Ureter (tissue), 1 donor: ENCODE measurements at places on chromosomes 2 and 18. TPM values are rescaled to one million over a fixed set of nuclear protein-coding genes. Genes with fewer than 3 reads are reported as not detected.

GRCh38 chr2:98793275-98793674, 62.3 kb upstream of the MGAT4A start:
- DNase-seq: peak; percentile 29

DNA sequence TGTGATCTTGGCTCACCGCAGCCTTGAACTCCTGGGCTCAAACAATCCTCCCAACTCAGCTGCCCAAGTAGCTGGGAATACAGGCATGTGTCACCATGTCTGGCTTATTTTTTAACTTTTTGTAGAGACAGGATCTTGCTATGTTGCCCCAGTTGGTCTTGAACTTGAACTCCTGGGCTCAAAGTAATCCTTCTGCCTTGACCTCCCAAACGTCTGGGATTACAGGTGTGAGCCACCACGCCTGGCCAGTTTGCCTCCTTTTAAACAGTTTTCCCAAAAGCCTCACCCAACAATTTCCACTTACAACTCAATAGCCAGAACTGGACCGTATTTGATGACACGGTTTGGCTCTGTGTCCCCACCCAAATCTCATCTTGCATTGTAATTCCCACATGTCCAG, 300.9 kb upstream of the STON1 start:
- DNase-seq: no peak

- DNase-seq: no peak
Observed at GRCh38 chr18:78517973-78518372, 461.6 kb upstream of the SALL3 start.

DNA sequence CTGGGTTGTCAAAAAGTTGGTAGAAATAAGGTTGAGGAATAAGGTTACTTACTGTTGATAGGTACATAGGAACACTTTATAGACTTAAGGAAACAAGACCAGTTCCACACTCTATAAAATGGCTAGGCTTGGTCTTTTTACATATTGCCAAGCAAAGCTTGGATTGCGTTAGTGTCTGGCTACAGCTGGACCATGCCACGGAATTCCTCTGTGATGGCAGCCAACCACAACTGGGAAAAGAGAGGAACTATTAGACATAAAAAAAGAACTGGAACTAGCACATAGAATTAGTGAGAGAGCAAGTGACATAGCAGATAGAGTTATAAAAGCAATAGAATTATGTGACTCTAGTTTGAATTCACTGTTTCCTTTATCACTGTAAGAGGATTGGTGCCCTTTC, 17.7 kb upstream of the DPP10 start:
- DNase-seq: no peak

DNA sequence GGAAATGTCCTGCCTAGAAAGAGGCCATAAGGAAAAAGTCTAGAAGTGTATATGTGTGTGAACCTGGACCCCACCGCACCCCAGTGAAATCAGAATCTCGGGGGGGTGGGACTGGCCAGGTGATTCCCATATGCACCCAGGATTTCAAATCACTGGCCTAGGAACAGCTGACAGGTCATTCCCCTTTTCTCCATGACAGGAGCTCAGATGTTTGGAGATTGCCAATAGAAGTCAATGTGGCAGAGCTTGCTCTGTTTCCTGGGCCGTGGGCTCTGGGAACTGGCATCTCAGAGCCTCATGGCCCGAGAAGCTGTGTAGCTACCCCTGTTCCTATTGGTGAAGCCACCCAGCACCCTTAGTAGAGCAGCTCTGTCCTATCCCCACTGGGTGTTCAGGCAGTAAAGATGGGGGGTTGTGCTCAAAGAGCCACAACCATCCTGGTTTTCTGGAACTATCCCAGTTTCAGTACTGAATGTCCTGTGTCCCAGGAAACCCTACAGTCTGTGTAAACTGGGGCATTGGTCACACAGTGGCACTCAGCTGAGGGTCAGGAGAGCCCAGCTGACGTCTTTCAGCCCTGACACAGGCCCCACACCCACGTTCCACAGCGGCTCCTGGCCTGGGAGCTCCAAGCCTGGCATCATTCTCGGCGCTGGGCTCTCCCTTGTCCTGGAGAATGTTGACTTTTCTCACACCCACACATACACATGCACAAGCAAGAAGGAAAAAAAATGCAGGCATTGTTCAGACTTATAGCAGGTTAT, 18.9 kb downstream of the GNLY start:
- DNase-seq: no peak

GRCh38 chr2:173669271-173669853, 295.8 kb downstream of the SP3 start:
- DNase-seq: no peak

GRCh38 chr18:2939317-2939716, 73.6 kb downstream of the LPIN2 start:
- no peak for DNase-seq

- DNase-seq: no peak
Observed at GRCh38 chr2:6881046-6881445, 3.5 kb downstream of the RSAD2 start.

GRCh38 chr18:62974928-62975675, 259.8 kb downstream of the PHLPP1 start:
- no peak for DNase-seq

DNA sequence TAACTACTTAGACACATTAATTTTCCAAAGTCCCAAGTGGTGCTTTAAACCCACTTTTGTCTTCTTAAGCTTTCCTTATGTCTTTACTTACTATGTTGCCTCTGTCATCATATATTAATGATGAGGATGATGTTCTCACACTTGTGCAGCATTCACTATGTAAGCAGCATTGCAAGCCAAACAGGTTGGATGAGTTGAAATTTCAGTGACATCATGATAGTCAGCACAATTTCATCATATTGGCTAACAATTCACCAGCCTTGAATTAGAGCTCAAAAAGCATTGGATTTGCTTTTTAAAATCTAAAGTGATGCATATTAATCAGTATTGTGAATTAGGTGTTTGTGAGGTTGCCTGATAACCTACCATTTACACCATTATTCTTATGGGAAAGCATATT, 7.7 kb downstream of the APLF start:
- DNase-seq: no peak

DNA sequence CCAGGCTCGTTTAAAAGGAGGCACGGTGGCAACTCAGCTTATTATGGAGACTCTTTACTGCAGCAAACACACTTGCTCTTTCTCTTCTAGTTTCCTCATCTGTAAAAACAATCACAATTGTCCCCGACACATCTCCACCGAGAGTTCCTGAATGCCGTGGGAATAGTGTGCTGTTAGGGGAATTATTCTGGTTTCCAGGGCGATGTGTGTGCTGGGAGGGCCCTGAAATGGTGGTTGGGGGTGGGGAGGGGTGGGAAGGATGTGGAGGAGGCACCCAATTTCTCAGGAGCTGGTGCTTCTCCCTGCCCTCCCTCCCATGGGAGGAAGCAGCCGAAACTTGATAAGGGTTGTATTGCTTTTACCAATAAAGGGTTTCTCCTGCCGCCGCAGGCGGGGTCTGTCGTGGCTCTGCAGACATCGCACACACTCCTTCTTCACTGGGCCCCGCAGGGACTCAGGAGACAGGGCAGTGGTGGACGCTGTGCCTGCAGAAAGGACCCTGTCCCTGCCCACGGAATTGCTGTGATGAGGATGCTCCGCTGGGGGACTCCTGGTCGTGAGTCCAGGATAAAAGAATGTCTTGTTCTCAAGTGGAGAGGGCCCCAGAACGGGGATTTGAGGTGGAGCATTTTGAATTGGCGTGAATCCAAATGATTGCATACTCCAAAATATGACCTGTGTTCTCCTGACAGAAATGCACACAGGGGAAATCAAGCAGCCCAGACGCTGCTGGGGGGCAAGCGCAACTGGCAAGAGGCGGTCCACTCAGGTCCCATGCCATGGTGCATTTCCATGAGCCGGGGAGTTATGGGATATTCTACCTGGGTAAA, 119.2 kb downstream of the ACKR3 start:
- no peak for DNase-seq

DNA sequence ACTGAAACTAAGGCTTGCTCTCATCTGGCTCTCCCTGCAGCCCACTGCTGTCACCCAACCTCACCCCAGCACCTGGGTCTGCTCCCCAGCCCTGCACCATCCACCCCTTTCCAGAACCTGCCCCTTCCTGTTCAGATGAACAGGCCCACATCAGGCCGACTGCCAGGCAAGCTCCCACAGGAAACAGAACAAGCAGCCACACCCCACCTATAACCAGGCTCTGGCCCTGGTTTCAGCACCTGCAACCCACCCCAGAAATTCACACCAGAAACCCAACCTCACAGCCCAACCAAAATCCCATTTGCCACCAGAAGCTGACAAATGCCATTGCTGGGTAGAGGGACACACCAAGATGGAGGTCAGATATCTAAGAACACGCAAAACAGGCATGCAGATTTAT, 159.2 kb upstream of the ID2 start:
- peak; percentile 76 for DNase-seq

GRCh38 chr2:232876161-232876977, 6.3 kb downstream of the SNORC start:
- DNase-seq: no peak

- DNase-seq: no peak
Observed at GRCh38 chr18:35938158-35938557, 34.3 kb upstream of the RMP24 start.

DNA sequence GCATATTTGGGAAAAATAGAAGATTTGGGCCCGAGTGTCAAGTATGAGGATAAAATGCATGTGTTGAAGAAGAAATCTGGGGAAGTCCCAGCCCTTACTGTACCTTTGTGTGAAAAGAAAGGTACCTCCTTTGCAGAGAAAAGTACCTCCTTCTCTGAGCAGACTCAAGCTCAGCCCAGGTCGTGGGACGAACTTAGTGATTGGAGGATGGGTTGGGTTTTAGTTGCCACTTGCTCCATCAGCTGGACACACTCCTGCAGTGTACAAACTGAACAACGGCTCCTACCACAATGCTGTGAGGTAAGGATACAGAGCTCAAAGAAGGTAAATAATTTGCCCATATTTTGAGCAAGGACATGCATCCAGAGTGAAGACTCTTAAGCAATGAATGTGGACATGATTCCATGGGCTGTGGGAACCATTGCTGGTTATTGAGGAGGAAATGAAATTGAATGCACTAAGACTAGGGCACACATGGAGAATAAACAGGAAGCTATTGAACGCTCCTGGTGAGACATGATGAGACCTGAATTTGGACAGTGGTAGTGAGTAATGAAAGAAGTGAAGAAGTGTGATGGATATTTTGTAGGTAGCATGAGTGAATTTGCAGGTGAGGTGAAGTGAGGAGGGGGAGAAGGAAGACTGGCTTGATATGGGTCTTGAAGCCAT, 49.8 kb upstream of the IL1RL1 start:
- DNase-seq: no peak

The APCDD1 gene
- total RNA-seq: 98.4 TPM

The GRB14 gene
- 6.7 TPM for total RNA-seq

The CHN1 gene
- total RNA-seq: 13.4 TPM

The EVX2 gene
- total RNA-seq: not detected

The SKOR2 gene
- not detected for total RNA-seq

The HK2 gene
- total RNA-seq: 62.8 TPM
